Ovary (tissue), 10 donors: ENCODE measurements at places on chromosomes 12 and 14.

DNA sequence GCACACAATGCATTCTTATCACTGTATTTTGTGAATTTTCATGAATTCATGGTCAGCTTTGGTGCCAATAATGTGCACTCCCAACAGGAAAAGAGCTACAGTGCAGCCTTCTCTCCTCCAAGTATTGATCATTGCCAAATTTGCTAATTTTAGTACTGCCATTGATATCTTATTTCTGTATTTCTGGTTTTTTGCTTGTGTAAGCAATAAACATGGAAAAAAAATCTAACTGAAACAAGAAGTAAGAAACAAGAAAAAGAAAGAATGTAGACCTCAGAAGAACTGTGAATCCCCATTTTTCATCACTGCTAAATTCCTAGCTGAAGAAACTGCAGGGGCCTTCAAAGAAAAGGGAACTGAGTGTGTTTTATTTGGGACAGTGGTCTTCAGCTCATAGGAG lies 161.2 kb downstream of the METTL25 start:
- no peak overlapping the region for H3K27ac ChIP-seq
- H3K36me3 ChIP-seq, result no peaks in the 10 kb centered on the region
- no peaks in the 10 kb centered on the region for H3K4me1 ChIP-seq
- H3K27me3 ChIP-seq, result no peaks in the 10 kb centered on the region

- peaks cover 3% of the 10 kb centered on the region for H3K4me1 ChIP-seq
- DNase-seq, result no peak
- H3K27me3 ChIP-seq, result no peaks in the 10 kb centered on the region
- no peaks in the 10 kb centered on the region for H3K36me3 ChIP-seq
- H3K4me3 ChIP-seq, result no peak overlapping the region
- no peak overlapping the region for H3K27ac ChIP-seq
Measured at GRCh38 chr14:75044752-75045151, 6.5 kb downstream of the MLH3 start.

DNA sequence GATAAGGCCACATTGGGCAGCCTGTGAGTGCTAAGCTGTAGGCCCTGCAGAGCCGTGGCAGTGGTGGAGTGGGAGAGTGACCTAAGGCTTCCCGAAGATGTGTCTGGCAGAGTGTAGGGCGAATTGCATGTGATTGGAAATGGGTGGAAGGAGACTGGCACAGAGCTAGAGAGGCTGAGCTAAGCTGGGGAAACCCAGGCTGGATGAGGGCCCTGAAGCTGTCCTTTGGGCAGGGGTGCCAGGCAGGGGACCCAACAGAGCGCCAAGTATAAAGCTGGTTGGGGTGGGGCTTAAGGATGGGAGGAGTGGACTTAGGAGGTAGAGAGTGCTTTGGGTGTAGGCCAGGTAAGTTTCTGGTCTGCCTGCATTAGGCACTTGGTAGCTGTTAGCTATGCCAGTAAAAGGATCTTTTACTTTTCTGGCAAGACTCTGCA lies 47.9 kb downstream of the WDR20 start:
- no peaks in the 10 kb centered on the region for H3K27me3 ChIP-seq
- H3K36me3 ChIP-seq, result no peaks in the 10 kb centered on the region
- no peak overlapping the region for H3K4me3 ChIP-seq
- H3K27ac ChIP-seq, result no peak overlapping the region

DNA sequence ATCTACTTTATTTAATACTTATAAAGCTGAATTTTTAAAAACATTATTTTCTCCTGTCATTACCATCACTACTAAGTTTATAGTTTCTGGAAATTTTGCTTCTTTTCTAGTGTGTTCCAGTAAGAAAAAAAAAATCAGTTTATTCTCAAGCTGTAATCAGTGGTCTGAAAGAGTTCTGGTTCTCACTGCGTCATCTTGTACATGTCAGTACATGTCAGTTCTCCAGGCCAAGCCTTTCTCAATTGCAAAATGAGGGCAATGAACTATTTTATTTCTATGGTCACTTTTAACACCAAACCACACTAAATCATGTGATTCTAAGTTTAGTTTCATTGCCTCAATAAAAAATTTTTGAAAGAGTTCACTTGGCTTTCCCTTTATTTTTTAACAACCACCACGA lies 468.9 kb upstream of the LRFN5 start:
- no peaks in the 10 kb centered on the region for H3K36me3 ChIP-seq
- H3K4me3 ChIP-seq, result no peak overlapping the region
- H3K4me1 ChIP-seq, result no peaks in the 10 kb centered on the region
- no peak for DNase-seq
- no peaks in the 10 kb centered on the region for H3K27me3 ChIP-seq
